Hematopoietic multipotent progenitor cell treated with erythropoietin and hydrocortisone succinate and interleukin-3 and kit ligand, for 4 days (in vitro differentiated cells): ENCODE measurements at places on chromosomes 3 and 15.

DNA sequence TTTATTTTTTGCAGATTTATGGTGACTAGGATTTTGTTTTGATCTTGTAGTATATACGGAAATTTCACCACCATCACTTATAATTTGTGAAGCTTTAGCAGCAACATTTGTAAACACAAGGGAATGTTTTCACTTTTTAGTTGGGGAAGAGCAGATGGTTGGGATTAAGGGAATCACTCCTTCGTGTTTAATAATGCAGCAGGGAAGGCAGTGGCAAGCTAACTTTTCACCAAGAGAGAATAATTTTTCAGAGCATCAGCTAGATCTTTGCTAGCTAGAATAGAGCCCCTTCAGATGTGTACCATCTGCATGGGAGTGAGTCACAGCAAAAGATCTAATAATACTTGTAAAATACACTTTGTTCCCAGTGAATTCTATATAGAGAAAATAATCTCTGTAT, 632.7 kb downstream of the CADM2 start:
- DNase-seq, result no peak

DNA sequence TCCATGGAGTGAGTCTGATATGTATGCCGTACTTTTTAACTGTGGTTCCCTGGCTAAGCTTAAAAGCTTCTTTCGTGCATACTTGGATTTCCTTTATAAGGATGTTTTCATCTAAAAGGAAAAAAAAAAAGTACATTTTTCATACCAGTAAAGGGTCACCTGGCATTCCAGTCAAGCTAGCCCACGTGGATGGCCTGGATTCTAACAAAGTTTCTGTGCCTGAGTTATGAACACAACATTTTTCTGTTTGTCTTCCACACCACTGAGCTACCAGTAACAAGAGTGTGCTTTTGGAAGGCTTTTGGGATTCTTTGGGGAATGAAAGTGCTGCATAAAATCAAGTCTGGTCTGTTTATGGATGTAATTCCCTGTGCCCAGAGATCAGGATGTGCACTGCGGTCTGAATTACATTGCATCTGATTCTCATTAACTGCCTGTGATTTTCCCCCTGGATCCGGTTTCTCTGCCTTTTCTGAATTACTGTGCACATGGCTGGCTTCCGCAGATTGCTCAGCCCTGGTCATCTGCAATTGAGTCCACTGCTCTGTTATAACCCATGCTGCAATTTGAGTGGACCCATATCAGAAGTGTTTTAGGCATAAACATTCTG, 38.2 kb upstream of the MAGI1 start:
- no peak for DNase-seq

DNA sequence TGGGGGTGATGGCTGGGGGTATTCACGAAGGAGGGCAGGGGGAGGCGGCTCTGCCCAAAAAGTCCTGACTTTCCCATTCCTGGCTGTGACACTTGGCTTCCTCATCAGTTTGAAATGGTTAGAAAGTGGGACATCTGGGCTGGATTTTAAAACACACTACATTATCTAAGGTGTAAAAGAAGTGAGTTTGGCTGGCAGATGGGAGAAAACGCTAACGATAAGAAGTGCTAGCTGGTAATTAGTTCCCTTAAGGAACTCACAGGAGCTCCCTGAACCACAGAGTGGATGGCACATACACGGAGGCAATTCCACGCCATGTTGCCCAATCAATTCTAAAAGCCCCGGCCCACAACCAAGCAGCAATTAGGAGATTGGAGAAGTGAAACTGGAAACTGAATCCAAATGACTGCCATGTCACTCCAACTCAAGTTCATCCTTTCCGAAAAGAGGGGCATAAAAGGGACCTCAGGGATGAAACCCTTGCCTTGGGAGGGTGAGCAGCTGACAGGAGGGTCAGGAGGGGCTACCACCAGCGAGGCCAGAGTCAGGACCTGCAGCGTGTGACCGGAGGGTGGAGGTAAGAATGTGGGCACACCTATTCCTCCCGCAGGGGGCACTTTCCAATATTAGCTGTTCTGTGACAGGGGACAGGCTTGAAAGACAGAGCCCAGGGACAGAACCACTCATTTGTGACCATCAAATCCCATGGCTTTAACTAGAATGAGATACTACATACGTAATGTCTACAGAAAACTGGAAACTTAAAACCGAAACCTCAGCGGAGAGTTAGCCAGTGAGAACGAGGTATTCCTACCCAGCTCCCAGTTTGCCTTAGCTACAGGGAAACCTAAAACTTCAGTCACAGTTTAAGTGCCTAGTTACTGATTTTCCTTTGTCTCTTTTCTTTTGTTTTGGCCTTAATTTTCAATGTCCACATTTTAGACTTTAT, 95.3 kb upstream of the OXTR start:
- DNase-seq, result no peak

DNA sequence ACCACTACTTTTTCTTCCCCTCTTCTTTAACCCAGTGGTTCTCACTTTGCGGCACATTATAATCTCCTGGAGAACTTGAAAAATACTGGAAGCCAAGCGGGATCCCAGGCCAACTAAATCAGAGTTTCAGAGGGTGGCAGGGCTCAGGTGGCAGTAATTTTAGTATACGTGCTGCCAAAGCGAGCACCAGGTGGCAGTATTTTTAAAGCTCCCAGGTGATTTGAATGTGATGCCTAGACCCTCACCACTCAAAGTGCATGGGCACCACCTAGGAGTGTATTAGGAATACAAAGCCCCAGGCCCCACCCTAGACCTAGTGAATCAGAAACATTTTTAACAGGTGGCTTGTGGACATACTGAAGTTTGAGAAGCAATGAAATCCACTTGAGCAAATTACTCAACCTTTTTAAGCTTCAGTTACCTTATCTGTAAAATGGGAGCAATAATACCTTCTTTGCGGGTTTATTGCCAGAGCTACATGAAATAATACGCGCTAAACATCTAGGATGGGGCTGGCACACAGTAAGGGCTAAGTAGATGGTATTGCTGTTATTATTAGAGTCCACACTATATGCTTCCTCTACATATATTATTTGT, 8.3 kb downstream of the B3GALNT1 start:
- DNase-seq, result peak; percentile 40

GRCh38 chr3:60829058-60829457, 422.2 kb downstream of the FHIT start:
- no peak for DNase-seq

- DNase-seq, result peak; percentile 8
Measured at GRCh38 chr3:108661699-108662098, 72.2 kb downstream of the DZIP3 start.

- DNase-seq, result no peak
Measured at GRCh38 chr3:13388816-13389215, 31.3 kb downstream of the NUP210 start.

- DNase-seq, result no peak
Measured at GRCh38 chr3:100125161-100125938, 11.0 kb upstream of the FILIP1L start.

- DNase-seq, result no peak
Measured at GRCh38 chr3:151423091-151423490, 37.8 kb downstream of the IGSF10 start.

DNA sequence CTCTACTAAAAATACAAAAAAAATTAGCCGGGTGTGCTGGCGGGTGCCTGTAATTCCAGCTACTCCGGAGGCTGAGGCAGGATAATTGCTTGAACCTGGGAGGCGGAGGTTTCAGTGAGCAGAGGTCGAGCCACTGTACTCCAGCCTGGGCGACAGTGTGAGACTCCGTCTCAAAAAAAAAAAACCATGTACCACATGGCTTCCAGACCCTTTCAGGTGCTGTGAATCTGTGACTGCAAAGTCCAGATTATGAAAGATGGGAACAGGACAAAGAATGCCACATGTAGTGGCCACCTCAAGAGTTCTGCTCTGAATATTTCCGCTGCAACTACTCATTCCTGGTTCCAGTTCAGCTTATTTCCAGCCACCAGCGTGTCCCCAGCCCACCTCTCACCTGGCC, 8.4 kb upstream of the DCAF1 start:
- DNase-seq, result no peak

- peak; percentile 39 for DNase-seq
Measured at GRCh38 chr15:65790694-65791334, 1.3 kb downstream of the DENND4A start.

DNA sequence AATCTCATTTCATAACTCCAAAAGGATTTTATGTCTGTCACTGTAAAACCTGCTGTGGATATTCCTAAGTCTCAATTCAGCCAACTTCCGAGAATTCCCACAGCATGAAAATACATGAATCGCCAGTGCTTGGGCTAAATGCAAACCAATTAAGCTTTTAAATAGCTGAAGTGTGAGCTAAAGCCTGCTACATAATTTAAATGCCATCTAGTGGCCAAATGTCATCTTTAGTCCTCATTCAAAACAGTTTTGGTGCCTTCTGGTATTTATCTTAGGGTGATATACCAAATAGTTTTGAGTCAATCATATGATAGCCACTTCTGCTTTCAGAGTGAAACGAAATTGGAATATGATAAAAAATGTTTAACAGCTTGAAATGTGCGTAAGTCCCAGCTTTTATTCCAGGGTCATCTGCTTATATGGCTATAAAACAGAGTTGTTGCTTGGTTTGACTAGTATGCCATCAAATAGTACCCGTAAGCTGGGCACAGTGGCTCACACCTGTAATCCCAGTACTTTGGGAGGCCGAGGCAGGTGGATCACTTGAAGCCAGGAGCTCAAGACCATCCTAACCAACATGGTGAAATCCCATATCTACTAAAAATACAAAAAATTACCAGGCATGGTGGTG, 41.8 kb upstream of the CCNL1 start:
- peak; percentile 81 for DNase-seq

DNA sequence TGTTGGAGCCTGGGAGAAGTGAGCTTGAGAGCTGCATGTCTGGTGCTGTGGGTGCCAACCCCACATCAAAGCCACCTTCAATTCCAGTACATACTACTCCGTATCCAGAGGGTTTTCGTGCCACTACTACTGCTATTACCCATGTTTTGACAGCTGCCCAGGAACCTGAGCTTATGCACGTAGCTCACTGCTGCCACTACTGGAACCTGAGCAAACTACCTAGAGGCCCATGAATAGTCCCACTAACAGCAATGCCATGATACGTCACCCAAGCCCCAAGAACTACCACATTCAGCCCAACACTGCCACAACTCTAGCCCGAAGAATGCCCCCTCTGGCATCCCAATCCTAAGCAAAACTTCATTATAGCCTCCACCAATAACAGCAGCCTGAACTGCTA, 215.2 kb upstream of the BCHE start:
- no peak for DNase-seq

DNA sequence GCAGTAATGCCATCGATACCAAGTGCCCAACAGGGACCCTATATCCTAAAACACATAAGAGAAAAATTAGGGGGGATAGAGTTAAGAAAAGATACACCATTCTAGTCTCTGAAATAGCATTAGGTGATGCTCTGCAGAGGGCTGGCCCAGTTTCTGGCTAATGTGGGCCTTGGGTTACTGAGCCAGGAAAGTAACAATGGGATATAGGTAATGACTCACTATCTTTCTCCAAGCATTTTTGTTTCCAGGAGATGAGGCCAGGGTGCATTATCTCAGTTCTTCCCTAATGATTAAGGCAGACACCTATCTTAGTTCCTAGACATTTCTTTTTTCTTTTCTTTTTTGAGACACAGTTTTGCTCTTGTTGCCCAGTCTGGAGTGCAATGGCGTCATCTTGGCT, 50.0 kb downstream of the PRKAR2A start:
- DNase-seq, result no peak
